Left renal pelvis (tissue), 4 donors: ENCODE measurements at places on chromosomes 3 and 15.

- no peak for DNase-seq
Observed at GRCh38 chr3:188929137-188929536, 242.6 kb upstream of the TPRG1 start.

DNA sequence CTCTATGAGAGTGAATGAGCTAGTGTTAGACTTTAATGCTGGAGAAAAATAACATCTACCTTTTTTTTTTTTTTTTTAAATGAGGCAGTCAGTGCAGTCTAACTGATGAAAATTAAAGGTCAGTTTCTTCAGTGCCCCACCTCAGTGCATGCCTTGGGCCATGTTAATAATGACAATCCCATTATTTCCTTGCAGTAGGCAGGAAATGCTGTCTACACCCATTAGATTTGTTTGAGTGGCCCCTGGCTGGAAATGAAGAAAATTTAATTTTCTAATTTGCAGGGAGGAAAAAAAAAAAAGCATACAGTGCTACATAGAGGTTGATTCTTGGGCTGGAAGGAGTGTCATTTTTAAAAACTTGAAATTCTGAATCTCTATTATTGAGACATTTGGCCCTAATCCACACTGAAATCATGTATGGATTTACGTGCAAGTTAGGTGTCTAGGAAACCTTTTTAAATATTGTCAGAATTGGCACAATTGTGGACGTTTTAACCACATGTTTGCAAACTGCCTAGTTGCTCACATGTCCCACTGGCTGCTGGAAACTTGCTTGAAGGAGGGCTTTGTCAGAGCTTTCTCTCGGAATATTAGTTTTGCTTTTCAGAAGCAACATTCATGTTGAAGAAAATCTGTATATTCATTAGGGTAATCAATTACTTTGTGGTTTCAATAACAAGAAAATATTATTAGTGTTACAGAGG lies 18.4 kb downstream of the FNDC3B start:
- DNase-seq, result no peak

DNA sequence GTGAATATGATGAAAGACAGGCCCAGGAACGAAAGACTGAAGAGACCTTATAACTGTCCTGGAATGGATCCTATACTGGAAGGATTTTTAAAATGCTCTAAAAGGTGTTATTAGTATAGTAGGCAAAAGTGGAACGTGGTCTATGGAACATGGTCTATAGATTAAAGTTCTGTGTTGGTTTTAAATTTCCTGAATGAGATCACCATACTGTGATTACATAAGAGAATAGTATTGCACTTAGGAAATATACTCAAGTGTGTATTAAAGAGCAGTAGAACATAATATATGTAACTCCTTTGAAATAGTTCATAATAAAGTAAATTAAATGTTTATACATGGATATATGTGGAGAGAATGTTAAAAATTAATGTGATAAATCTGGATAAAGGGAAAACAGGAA lies 68.2 kb downstream of the SPRED1 start:
- DNase-seq, result no peak

DNA sequence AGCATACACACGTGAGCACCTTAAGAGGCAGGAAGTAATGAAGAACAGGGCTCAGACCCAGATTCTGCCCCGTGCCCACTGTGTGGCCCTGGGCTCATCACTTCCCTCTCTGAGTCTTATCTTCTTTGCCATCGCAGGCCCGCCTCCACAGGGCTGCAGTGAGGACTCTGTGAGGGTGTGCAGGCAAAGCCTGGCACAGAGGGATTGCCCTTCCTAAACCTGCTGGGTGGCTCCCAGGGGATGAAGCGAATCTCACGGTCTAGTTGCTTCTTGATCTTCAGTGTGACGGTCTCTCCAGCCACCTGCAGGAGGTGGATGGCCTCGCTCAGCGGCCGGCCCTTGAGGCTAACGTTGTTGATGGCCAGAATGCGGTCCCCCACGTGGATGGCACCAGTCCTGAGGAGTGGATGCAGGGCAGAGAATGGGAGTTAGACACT lies 32.8 kb downstream of the GRIP2 start:
- no peak for DNase-seq

GRCh38 chr3:32734756-32735155 lies 49.8 kb downstream of the CNOT10 start:
- DNase-seq, result no peak
